ENCODE measurements at places on chromosomes 1 and 21. TPM values are rescaled to one million over a fixed set of nuclear protein-coding genes. Genes with fewer than 3 reads are reported as not detected.

The HTR6 gene
- total RNA-seq: 0.15 TPM

The WARS2 gene
- 5.8 TPM for total RNA-seq

The KRTAP10-1 gene
- not detected for total RNA-seq

The SPRR5 gene
- total RNA-seq: not detected

The PAX7 gene
- 0.57 TPM for total RNA-seq

The RIMKLA gene
- 0.84 TPM for total RNA-seq

The ATP6V0B gene
- total RNA-seq: 156 TPM

The ST6GALNAC5 gene
- not detected for total RNA-seq

The KTI12 gene
- 16.0 TPM for total RNA-seq

The GPR3 gene
- total RNA-seq: 2.1 TPM
